ENCODE measurements at places on chromosomes 11 and 22.

DNA sequence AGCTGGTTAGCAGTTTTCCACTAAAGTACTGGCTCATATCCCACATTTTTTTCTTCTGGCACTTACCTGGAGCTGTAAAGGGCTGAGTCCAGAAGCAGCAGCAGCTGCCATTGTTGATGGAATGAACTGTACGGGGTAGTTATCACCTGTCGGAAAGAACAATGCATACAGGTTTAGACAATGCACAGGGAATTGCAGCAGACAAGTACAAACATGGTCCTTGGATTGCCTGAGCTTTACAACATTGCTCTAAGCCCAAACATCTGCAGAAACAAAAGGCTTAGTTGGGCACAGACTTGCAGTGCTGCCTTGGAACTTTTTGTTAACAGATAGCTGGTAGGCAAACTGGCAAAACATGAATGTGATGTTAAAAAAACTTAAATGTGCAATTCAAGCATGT is 258.8 kb downstream of the SOX6 start:
- DNase-seq: no peak

GRCh38 chr11:44011797-44012196 is 36.0 kb upstream of the ACCSL start:
- DNase-seq: no peak

GRCh38 chr11:32032478-32032877 is 58.4 kb upstream of the RCN1 start:
- peak; percentile 14 for DNase-seq

DNA sequence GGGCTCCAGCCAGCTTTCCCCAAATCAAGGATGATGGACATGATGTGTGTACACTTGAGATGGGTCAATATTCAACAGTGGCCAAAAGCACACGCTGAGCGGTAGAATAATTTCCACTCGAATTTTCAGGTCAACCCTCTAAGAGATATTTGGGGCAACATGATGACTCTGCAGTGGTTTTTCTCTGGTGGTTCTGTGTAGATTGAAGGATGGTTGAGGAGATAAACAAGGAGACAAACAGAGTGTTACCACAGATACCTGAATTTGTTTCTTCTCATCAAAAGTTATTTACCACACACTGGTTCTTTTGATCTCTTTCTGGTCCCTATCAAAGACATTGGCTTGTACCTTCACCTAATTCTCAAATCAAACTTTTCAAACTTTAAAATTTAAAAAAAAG is 242.0 kb downstream of the ETS1 start:
- DNase-seq: no peak

GRCh38 chr11:68293708-68294107 is 18.7 kb upstream of the LRP5 start:
- DNase-seq: no peak

DNA sequence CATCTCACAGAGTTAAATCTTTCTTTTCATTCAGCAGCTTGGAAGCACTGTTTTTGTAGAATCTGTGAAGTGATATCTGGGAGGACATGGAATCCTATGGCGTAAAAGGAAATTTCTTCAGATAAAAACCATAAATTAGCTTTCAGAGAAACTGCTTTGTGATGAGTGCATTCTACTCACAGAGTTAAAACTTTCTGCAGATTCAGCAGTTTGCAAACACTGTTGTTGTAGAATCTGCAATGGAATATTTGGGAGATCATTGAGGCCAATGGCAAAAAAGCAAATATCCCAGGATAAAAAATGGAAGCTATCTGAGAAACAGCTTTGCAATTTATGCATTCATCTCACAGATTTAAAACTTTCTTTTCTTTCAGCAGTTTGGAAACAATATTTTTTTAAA is 180.6 kb downstream of the OR4A47 start:
- no peak for DNase-seq

DNA sequence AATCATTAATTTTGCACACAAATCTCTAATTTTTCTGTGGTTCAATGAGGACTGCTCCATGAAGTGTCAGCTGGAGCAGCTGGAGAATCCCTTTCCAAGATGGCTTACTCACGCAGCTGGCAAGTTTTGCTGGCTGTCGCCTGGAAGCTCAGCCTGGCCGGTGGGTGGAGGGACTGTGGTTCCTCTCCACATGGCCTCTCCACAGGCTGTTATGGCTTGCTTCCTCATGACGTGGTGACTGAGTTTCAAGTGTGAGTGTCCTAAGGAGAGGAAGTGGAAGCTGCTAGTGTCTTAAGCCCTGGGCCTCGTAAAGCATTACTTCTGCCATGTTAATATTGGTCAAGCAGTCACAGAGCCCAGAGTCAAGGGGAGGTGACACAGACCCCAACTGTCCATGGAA is 14.0 kb upstream of the NRIP3 start:
- peak; percentile 11 for DNase-seq

DNA sequence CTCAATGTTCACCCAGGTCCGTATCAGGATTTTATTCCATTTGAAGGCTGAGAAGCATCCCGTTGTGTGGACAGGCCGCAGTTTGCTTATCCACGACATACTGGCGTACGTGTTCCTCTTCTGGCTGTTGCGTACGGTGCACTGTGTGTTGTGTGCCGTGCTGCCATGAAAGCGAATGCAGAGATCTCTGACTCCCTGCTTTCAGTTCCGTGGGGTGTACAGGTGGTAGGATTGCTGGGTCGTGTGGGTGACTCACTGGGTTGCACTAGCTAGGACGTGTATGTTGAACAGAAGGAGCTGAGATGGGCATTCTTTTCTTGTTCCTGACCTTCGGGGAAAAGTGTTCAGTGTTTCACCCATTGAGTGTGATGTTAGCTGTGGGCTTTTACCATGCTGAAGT is 10.3 kb downstream of the SELENOO start:
- no peak for DNase-seq

- DNase-seq: no peak
Observed at GRCh38 chr22:38310518-38311322, 6.5 kb downstream of the CSNK1E start.

DNA sequence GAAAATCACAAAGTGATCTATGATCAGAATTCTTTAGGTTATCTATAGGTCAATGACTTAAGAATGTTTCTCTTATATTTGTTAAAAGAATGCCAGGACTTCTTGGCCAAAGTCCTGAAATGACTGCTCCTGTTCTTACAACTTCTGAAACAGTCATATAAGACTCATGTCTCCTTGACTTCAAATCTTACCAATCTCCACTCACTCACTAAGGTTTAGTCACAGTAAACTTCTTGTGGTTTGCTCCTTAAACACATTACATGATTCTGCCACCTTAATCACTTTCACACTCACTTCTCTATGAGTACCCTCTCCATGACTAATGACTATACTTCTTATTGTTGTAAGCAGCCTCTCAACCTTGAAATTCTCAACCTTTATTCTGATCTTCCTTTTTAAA is 648.7 kb upstream of the CCDC179 start:
- no peak for DNase-seq

DNA sequence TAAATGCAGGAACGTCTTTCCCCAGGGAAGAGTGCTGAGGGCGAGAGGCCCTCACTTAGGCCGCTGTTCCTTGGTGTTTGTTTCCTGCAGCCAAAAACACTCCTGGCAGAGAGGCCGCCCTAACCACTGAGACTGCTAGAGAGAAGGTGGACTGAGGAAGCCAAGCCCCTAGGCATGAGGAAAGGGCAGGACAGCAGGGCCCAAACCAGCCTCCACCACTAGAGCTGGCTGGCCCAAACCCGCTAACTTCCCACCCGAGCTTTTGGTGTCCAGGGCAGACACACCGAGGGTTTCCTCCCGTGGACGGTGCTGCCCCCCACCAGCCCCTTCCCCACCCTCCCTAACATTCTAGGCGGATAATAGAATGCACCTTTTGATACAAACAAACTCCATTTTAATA is 6.0 kb downstream of the FGF19 start:
- no peak for DNase-seq

DNA sequence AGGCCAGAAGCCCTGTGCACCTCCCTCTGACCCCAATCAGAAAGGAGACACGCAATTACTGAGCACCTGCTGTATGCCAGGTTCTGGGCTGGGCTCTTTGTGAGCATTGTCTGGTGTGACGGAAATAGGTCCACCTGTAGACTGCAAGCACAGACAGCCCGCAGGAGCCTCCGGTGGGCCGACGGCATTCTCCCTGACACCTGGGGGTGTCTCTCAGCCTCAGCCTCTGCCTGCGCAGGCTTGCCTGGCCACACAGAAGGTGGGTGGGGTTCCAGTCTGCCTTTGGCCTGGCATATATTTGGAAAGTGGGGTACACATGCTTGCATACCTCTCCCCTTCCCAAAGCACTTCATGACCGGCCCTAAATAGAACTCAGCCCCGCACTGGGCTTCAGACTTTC is 129.3 kb downstream of the BUD13 start:
- no peak for DNase-seq

DNA sequence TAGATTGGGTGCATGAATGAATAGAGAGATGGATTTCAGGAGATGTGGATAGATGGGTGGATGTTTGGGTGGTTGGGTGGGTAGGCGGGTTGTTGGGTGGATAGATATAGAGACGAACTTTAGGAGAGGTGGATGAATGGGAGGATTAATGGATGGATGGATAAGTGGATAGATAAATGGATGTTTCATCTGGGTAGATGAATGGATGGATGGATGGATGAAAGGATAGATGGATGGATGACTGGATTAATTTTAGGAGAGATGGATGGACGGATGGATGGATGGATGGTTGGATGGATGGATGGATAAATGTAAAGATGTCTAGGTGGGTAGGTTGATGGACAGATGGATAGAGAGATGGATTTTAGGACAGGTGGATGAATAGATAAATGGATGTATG is 511.3 kb downstream of the MIAT start:
- no peak for DNase-seq

DNA sequence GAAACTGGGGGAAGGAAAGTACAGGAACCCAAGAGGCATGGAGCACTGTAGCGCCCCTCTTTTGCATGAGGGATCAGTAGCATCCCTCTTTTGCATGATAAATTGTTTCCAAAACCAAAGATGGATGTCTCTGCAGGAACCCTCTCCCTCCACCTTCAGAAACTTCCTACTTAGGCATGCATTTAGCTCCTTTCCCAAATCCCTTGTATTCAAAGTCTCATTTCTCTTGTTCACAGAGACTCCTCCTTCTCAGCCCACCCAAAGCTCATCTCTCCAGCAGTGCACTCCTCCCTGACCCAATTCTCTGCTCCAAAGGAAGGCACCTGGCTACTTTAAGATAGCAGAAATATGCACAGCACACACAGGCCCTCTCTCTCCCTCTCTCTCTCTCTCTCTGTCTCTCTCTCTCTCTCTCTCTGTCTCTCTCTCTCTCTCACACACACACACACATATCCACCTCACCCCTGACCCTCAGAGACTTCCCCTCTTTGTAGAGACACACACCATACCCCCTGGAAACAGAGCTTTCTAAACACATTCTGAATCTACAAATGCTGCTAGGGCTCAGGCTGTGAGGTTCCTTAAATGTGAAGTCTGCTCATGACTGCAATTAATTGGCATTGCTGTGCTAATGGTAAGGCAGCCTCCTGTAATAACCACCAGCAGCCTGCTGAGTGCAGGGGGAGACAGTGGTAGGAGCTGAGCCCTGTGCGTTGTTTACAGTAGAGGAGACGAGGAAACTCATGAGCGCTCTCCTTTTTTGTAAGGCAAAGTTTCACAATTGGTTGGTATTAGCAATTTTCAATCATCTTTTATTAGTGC is 519.6 kb downstream of the NTM start:
- no peak for DNase-seq

- no peak for DNase-seq
Observed at GRCh38 chr11:88259431-88259830, 78.1 kb downstream of the CTSC start.

DNA sequence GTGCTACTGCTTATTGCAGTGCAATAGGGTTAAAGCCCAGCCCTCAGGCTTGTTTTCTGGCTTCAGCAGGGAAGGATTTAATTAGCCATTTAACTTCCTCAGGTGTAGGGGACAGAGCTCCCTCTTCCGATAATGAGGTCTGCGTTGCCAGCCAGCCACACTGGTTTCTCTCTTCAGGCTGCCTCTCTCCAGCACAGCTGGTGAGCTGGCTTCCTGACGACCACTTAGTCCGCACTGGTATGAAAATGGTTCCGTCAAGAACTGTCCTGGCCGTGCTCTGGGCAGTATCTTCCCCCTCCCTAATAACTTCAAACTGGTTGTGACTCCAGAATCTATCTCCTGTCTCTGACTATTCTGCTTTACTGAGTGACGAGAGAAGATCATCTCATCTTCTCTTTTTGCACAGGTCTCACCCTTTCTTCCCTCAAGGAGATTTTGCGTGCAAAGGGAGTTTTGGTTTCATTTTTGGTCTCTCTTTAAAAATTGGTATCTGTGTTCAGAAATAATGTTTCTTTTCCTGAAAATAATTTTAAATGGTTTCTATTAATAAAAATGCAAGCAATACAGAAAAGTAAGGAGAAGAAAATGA is 49.2 kb downstream of the CNTN5 start:
- DNase-seq: peak; percentile 75

- peak; percentile 21 for DNase-seq
Observed at GRCh38 chr11:23359297-23359696, 499.0 kb upstream of the CCDC179 start.

- peak; percentile 82 for DNase-seq
Observed at GRCh38 chr11:48055292-48056132, 75.2 kb downstream of the PTPRJ start.

- DNase-seq: peak; percentile 48
Observed at GRCh38 chr22:29481265-29482000, 1.4 kb downstream of the NEFH start.

- DNase-seq: peak; percentile 97
Observed at GRCh38 chr11:44861849-44862557, 88.7 kb downstream of the TP53I11 start.

GRCh38 chr11:7436657-7437056 is 48.6 kb upstream of the OLFML1 start:
- peak; percentile 59 for DNase-seq

DNA sequence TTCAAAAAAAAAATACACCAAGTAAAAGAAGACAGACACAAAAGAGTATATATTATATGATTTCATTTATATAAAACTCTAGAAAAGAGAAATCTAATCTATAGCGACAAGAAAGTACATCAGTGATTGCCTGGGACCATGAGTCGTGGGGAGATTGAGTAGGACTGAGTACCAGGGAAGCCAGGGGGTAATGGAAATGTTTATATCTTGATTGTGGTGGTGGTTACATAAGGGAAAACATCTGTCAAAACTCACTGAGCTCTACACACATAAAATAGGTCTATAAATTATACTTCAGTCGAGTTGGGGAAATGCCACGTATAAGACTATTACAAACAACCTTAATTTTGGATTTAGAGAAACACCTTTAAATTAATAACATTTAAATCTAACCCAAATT is 117.4 kb downstream of the TRIM29 start:
- DNase-seq: no peak

DNA sequence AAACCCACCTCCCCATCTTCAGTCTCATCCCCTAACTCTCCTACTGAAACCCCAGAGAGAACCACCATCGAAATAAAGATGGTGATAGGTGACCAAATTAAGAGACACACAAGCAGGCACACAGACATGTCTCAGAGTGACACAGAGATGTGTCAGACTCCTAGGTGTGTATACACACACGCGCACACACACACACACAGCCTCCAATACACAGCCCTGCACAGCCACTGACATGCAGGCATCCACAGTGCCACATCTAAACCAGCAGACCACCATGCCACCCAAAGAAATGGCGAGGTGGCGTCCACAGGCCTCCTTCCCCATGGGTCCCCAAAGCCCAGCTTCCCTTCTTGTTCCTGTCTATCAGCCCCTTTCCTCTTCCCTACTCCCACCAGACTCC is 27.4 kb downstream of the NRXN2 start:
- DNase-seq: no peak

Measured in OCI-M1 (cell line).